SHP77 treated with DMSO at 0.1 percent for 48 hours (cell line): ENCODE measurements at places on chromosomes 1 and 21.

GRCh38 chr1:159188375-159188788 is 16.3 kb upstream of the ACKR1 start:
- no peak for DNase-seq

- DNase-seq = no peak
These were observed 29.4 kb downstream of the SPATA17 start for GRCh38 chr1:217660353-217661062.

DNA sequence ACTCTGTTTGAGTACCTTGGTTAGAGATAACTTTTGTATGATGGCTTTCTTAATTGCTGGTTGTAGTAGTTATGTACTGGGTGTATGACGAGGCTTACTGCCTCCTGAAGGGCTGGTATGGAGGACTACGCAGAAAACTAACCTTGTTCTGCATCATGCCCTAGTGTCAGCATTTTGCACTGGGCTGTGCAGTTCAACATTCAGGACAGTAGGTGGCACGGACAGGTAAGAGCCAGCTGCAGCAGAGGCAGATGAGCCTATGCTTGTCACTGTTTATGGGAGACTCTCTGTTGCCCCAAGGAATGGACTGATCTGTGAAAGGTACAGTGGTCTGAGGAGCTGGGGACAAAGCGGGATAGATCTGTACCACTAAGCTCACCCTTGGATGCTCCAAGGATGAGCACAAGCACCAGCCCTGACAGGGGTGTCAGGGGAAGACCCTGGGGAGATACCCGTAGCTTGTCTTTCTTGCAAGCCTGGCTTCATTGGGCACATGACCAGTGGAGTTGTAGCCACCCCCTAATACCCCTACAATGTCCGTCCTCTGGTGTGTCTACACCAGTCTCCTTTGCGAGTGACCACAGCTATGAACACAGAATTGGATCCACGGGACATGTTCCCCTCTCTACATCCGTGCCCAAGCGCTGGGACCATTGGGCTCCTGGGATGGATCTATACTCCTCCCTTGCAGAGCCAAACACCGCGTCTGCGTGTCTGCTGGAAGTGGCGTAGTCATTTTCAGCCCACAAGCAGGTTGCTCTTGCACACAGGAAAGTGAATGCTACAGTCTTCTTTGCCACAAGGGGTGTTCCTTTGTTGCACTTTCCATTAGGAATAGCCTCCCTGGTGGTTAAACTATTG is 51.1 kb upstream of the CFHR3 start:
- peak; percentile 41 for DNase-seq

- DNase-seq = no peak
These were observed 112.4 kb upstream of the ZBTB40 start for GRCh38 chr1:22339237-22339636.

DNA sequence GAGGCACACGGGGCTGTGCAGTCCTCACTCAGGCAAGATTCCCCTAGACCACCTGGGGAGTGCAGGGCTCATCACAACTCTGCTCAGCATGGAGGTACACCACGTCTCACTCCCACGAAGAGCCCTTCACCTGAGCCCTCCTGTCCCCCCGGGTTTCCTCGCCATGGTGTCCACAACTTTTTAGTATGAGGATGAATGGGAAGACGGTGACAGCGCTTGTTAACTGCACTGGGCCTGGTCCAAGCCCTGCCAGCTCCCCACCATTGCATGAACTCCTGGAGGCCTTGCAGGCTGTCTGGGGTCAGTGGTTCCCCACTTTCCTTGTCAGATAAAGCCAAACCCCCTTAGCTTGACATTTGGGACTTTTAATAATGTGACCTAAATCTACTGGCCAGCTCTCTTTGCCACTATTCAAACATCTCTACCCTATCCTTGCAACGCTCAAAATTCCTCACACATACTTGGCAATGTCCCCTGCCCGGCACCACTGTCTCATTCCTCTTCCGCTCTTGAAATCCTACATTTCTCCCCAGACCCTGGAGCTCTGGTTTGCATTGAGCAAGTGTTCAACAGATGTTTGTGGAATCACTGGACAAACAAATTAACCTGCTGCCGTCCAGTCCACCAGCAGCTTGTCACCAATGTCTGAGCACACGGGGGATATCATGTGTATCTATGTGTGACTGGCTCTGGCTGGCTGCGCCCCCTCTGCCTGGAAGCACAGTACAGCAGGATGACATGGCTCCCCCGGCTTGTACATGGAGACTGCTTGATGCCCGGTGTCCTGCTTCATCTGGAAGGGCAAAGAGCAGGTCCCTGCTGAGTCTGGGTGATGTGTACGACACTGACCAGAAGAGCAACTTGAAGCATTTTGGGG is 11.2 kb downstream of the TMEM9 start:
- no peak for DNase-seq

DNA sequence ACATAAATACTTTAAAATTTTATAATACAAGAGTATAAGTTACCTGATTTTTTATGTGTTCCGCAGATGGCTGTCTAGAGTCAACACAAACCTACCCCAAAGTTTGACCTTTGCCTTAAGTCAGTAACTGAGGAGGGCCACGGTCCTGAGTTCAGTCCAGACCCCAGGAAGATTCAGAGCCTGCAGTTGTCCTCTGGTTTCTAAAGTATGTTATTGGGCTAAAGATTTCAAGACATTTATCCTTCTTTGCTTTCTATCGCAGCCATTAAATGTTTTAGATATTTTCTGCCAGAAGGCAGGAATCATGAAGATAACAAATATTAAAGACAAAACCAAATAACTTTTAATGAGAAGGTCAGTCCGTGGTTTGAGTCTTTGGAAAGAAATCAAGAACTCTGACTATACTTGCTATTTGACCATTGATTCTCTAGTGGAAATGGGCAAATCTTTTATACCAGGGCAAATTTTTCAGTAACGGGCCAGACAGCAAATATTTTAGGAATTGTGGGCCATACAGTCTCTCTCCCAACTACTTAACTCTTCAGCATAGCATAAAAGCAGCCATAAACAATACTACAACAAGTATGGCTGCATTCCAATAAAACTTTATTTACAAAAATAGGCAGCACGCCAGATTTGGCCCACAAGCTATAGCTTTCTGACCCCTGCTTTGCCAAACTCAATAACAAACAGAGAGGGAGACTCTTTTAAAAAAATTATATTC is 38.0 kb upstream of the HAO2 start:
- DNase-seq = no peak

- DNase-seq = no peak
These were observed 13.5 kb downstream of the GORAB start for GRCh38 chr1:170545476-170545875.

DNA sequence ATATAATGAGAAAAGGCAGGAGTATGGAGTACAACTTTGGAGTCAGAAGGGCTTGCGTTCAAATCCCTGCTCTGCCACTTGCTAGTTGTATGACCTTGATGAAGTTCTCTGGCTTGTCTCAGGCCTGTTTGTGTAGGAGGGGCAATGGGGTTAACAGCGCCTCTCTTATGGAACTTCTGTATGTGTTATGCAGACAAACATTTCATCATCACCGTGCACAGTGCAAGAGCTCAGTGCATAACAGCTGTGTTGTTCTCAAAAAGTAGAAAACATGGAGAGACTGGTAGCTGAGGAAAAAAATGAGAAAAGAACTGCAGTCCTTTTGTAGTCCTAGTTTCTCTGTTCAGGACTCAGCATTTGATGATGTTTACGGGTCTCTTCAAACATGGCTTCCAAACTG is 10.4 kb upstream of the ZNF648 start:
- no peak for DNase-seq

DNA sequence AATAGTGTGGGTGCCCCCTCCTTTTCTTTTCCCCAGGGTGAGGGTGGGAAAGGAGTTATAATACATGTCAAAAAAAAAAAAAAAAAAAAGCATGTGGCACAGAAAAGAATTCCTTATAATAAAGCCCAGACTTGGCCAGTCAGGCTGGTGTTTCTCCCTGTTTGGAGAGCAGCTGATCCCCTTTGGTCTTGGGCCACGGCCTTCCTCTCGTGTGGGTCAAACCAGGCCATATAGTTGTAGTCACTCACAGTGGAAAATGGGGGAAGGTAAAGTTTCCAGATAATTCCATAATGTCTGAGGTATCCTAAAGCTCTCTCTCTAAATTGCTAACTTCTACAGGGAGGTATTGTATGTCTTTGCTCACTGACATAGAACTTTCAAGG is 22.0 kb downstream of the CLIC6 start:
- DNase-seq = no peak

- DNase-seq = no peak
These were observed 10.5 kb upstream of the OPRD1 start for GRCh38 chr1:28801461-28801860.

- no peak for DNase-seq
These were observed 664.0 kb downstream of the SMYD3 start for GRCh38 chr1:245843101-245843500.
